ENCODE measurements at places on chromosomes 3 and 15.

DNA sequence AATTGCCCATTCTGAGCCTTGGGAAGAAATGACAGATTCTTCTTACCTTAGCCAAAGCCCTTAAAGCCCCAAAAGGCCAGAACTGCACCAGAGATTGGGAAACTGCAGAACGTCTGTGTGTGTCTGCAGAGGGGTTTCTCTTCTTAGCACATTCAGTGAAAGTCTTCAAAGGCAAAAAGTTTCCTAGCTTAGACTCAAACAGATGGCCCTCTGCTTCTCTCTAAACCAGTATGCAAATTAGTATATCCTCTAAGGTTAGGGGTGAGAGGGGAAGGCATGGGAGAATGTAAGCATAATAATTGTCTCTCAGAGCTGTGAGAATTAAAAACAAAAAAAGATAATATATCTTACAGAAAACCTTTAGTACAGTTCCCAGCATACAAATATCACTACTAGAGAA is 334.0 kb upstream of the MCTP2 start:
- no peak for DNase-seq

DNA sequence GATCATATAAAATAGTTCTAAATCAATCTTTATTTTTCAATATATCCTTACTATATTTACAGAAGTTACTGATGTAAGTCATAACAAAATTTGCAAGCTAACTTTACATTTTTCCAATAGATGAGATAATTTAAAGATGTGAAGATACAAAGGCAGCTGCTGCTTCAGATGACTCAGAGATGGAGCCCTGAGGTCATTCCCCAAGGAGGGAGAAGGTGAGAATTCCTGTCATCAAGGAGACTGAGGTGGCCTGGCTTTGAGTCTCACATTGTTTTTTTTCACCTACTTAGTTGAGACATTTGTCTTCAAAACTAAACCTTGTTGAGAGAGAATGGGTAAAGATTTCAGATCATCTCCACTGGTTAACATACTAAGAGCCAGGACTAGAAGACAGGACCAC is 3.9 kb upstream of the SAMD7 start:
- no peak for DNase-seq

DNA sequence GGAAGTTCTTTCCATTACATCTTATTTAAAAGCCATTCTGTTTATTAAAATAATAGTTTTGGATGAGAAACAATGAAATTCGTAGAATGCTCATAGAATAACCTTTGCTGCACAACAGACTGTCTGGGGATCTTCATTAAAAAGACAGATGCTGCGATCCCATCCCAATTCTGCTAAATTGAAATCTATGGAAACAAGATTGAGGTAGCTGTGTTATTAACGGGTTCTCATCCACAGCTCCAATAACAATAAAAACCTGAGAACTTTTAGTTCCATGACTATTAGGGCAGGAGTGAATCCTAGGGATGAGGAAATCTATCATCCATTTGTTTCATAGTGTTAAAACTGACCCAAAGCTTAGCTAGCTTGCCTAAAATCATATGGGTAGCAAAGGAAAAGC is 2.5 kb upstream of the GJD2 start:
- DNase-seq, result no peak

GRCh38 chr3:126750756-126751121 is 46.7 kb downstream of the CHCHD6 start:
- no peak for DNase-seq

DNA sequence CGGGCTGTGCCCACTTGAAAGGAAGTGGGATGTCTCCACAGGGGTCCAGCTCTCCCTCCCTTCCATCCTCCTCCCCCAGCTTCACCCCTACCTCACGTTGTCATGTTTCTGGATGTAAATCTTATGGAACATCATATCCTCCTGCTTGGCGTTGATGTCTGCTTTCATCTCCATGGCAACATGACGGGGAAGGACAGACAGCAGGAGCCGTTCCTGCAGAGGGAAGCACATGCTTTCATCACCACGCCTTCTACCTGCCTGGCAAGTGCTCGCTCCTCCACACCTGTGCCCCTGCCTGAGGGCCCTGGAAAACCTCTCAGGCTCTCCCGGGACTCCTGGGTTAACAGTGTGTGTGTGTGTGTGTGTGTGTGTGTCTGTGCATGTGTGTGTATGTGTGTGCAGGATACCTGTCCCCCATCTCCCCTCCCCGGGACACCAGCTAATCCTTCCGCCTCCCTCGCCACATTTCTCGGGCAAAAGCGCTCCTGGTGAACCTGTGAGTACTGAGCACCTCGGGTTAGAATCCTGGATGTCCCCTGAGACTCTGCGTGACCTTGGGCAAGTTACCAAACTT is 101.1 kb downstream of the ADCY5 start:
- no peak for DNase-seq

- no peak for DNase-seq
Measured at GRCh38 chr3:49019941-49020329, 1.6 kb upstream of the DALRD3 start.

DNA sequence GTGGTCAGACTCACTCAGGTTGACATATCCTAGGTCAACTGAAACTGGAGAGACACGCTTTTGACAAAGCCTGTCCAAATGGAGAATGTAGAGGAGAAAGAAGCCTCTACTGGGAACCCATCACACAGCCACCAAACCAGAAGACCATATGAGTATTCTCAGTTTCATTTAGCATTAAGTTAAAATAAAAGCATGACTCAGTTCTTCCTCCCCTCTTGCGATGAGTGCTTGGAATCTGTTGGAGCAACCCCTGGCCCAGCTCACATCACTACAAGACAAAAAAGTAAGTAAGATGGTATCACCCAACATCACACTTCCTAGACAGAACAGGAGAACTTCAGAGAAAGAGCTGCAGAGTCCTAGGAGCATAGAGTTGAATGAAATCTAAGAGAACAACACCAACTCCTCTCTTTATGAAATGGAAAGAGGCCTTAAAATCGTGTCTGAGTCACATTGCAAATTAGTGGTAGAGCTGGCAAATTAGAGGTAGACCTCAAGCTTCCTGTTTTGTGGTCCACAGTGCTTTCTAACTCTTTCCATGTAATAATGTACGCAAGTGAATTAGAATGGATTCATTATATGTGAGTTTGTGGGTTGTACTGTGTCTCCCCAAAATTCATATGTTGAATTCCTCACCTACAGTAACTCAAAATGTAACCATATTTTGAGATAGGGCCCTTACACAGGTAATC is 51.2 kb downstream of the FGF12 start:
- no peak for DNase-seq

DNA sequence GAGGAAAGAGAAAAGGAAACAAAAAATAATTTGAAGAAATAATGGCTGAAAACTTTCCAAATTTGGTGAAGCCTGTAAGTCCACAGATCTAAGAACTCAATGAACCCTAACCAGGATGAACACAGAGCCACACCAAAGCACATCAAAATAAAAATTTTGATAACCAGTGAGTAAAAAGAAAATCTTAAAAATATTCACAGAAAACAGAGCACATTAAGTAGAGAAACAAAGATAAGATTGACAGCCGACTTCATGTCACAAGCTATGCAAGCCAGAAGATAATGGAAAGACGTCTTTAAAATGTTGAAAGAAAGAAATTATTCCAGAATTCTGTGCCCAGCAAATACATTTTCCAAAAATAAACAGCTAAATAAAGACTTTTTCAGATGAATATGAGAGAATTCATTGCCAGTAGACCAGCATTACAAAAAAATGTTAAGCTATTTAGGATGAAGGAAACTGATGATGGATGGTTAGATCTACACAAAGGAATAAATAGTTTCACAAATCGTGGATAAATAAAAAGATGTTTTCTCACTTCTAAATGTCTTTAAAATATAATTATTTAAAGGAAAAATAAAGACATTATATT is 140.2 kb upstream of the SKOR1 start:
- no peak for DNase-seq

DNA sequence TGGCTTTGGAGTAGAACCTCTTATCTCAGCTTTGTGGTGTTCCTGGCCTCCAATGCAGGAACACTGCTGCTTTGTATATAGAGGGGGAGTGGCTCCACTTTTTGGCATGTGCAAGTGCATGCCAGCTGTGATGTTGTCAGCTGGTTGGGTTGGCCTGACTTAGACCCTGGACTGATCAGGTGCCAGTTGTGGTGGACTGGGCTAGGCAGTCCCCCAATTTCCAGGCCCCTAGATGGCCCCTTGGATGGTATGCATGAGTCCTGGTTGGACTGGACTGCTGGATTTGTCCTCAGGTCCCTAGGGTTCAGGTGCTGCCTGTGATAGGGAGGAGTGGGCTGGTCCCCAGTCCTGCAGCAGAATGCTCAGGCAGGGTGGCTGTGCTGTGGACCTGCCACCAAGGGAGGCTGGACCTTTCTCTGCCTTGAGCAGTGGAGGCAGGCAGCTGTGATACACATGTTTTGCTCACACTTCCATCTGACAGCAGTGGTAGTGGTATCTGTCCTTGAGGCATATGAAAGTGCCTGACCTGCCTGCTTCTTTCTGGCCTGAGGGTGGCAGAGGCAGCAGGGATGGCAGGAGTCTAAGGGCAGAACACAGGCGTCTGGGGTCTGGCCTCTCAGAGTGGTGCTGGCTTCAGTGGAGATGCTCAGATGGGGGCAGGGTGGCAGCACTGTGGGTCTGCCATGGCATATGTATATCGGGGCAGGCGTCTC is 74.8 kb downstream of the STXBP5L start:
- DNase-seq, result no peak

DNA sequence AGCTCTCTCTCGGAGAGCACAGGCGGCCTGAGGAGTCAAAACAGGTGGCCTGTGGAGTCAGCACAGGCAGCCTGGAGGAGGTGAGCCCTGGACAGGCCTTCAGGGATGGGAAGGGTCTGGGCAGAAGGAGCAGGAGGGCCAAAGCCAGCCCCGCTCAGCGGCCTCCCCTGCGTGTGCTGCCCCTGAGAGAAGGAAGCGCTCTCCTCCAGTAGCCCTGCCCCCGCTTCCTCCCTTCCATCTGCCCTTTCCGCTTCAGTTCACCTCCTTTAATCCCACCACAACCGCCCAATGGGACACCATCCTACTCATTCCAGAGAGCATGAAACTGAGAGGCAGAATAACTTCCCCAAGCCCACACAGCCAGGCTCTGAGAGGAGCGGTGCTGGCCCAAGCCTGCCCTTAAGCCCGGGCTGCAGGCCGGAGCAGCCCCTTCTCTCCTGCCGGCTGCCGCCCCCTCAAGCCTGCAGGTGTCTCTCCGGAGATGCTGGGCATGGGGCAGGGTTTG is 3.2 kb upstream of the NR2E3 start:
- DNase-seq, result no peak

- no peak for DNase-seq
Measured at GRCh38 chr3:38543586-38543985, 47.4 kb downstream of the EXOG start.

DNA sequence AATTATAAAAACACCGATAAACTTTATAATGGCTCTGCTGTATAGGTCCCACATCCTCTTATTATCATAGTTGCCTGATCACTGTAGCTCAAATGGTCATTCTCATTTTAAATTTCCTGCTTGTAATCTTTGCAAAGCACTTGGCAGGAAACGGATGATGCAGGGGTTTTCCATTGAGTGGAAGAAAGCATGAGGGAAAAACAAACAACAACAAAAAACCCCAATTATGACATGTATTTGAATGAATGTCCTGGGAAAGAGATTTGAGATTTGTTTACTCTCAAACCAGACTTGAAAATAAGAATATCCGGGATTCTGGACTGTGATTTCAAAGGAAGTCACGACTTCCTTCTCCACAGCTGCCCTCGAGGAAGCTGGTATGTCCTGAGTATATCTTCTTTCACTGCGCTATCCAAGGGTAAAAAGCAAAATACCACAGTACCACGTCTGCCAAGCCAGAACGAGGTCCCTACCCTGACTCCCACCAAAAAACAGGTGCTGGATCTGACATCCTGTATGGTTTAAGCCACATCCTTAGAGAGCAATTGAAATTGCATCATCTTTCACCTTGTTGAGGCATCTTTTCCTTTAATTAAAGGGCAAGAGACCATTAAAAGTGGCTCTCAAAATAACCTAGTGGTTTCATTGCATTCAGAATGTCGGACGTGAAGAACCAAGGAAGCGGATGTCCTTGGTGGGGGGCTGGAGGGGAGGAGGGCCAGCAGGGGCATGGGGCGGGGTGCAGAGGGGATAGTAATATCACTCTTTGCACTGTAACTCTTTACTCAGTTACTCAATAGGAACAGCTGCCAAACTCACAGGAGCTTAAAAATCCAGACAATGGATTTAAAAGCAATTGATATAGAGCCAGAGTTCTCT is 13.5 kb upstream of the TIPIN start:
- DNase-seq, result no peak

GRCh38 chr15:27527490-27528067 is 556.6 kb downstream of the GABRG3 start:
- DNase-seq, result no peak

GRCh38 chr3:39542588-39542988 is 75.1 kb downstream of the MOBP start:
- no peak for DNase-seq

DNA sequence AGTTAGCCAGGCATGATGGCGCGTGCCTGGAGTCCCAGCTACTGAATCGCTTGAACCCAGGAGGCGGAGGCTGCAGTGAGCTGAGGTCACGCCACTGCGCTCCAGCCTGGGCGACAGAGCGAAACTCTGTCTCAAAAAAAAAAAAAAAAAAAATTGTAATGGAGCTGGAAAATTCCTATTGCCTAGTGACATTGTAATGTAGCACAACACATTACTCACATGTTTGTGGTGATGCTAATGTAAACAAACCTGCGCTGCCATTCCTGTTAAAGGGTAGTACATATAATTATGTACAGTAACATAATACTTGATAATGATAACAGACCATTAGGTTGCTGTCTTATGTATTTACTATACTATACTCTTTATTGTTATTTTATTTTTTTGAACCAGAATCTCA is 39.1 kb downstream of the KNL1 start:
- no peak for DNase-seq

GRCh38 chr3:54641226-54642014 is 286.4 kb downstream of the LRTM1 start:
- DNase-seq, result no peak

GRCh38 chr15:72564091-72564490 is 90.0 kb downstream of the ARIH1 start:
- DNase-seq, result no peak

DNA sequence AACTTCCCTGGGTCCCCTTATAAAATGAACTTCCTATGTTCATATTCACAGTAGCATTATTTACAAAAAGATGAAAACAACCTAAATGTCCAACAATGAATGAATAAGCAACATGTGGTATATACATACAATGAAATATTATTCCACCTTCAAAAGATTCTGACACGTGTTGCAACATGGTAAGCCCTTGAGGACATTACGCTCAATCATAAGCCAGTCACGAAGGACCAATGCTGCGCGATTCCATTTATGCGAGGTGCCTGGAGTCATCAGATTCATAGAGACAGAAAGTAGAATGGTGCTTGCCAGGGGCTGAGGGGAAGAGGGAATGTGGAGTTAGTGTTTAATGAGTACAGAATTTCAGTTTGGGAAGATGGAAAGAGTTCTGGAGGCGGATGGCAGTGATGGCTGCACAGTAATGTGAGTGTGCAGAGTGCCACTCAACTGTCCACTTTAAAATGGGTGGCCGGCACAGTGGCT is 88.8 kb upstream of the ALDH1A3 start:
- no peak for DNase-seq

DNA sequence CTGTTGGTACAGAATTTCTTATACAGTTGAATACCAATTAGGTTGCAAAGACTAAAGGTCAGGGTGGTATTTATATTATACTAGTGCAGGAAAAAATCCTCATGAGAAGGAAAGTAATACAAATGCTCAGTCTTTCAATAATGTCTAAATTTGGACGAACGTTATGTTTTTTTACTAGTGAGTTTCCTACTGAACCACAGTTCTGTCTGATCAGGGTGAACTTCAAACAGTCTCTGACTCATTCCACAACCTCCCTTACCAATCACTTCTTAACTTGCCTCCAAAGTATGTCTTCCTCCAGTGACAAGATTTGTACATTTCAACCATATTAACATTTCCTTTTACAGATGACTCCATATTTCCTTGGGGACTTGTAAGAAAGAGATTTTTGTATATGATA is 3.4 kb downstream of the TMEM212 start:
- no peak for DNase-seq

Measured in activated CD4-positive, CD25-positive, alpha-beta regulatory T cell treated with anti-CD3 and anti-CD28 coated beads, Interleukin-2, amount 50 U/mL, for 72 hours (primary cell).